ENCODE measurements at places on chromosomes 1 and 21.

DNA sequence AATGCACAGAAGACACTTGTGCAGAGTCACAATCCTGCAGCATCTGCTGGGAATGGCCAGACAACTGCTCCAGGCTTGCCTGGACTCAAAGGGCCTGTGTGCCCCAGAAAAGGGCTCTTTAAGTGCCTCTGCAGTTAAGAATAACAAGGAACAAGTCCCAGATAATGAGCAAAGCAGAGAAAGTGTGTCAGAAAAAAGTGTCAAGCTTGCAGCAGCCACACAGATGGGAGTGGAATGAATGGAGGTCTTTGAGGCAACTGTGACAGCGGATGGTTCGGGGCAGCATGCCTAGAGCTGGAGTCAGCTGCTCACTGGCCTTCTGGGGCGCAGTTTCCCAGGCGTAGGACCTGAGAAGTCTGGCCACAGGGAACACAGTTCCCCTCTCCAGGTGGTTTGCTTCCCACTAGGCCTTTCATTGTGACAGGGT is 5.1 kb downstream of the PARP1 start:
- DNase-seq, result no peak

- no peak for DNase-seq
These were observed 16.4 kb downstream of the HTR1D start for GRCh38 chr1:23200883-23201282.

GRCh38 chr1:6048179-6048867 is 2.6 kb downstream of the KCNAB2 start:
- peak; percentile 57 for DNase-seq

GRCh38 chr1:222843469-222844410 is 28.9 kb downstream of the DISP1 start:
- DNase-seq, result no peak

DNA sequence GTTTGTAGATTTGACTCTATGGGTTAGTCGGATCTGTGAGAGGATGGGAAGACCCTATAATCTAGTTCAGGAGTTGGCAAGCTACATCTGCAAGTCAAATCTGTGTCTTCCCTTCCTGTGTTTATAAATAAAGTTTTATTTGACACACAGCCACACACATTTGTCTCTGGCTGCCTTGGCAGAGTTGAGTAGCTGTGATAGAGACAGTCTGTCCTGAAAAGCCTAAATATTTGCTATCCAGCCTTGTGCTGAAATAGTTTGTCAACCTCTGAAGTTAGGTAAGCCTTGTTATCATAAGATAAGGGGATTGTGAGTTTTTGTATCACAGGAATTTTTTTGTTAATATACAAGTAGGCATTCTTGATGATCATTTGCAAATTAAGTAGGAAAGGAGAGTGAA is 136.8 kb downstream of the NOS1AP start:
- DNase-seq, result no peak

GRCh38 chr1:59427155-59427554 is 130.3 kb downstream of the FGGY start:
- DNase-seq, result no peak

DNA sequence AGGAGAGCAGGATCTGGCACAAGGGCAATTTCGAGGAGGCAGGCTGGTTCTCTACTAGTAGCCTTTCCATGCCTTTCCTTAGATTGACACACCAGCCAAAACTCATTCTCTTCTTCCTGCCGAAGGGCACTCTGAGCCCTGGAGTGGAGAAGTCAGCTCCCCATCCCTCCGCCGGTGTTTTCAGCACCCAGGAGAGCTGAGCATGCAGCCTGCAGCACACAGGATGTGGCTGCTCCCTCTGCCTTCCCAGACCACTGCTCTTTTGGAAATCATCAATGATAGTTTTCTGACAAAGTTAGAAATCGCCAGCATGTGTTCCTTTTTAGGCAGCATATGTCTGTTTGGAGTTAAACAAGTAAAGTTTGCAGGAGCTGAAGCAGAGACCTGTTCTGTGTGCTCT is 11.7 kb downstream of the RNU5D-1 start:
- DNase-seq, result no peak

- no peak for DNase-seq
These were observed 21.0 kb downstream of the YIPF1 start for GRCh38 chr1:53868565-53868964.

GRCh38 chr1:184911103-184911745 is 63.1 kb downstream of the NIBAN1 start:
- no peak for DNase-seq

DNA sequence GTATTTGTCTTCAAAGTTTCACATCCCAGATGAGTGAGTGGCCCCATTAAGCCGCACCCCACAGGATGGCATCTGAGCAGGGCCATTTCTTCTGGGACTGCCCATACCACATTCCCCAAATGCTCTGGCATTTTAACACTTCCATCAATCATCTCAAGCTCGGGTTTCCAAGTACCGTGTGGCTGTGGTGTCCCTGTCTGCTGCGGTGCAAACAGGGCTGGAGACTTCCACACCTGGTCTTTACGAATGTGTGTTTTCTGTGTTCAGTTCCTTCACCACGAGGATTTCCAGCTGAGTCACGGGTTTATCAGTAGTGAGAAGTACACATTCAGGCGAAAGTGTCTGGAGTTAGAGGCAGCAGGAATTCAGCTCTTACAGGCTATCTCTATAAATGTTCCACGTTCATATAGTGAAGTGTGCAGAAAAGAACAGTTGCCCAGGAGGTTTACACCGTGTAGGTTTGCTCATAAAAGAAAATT is 195.2 kb downstream of the RHOU start:
- no peak for DNase-seq

- no peak for DNase-seq
These were observed 85.2 kb downstream of the SDCCAG8 start for GRCh38 chr1:243341074-243341473.

DNA sequence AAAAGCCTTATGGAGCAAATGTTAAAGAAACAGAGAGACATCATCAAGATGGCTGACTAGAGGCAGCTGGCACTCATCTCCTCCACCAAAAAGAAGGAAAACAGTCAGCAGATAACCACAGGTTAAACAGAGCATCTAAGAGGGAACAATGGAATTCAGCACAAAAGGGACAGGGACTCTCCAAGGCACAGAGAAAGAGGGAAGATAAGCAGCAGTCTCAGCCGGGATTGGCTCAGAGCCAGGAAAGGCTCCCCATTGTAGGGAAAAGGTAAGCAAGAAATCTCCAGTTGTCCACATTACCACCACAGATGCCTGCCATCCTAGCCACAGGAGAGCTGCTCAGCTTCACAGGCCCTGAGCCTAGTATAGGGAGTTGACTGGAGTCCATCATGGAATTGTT is 605.5 kb downstream of the SMYD3 start:
- DNase-seq, result no peak

GRCh38 chr1:218659911-218660677 is 315.0 kb downstream of the TGFB2 start:
- DNase-seq, result no peak

DNA sequence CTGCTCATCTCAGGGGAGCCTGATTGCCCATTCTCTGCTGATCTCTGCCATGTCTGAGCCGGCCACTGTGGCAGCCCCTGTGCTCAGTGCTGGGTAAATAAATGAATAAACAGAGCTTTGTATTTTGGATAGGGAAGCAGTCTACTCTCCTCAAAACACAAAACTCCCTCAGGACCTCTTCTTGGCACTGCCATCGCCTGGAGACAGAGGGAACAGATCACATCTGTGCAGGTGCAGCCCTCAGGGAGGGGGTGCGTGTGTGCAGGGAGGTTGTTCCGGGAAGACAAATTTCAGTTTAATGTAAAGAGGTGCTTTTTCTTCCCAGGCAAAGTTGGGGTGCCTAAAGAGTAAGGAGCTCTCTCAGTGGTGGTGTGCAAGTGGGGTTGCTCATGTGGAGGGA is 7.7 kb upstream of the FAM167B start:
- DNase-seq, result peak; percentile 38

DNA sequence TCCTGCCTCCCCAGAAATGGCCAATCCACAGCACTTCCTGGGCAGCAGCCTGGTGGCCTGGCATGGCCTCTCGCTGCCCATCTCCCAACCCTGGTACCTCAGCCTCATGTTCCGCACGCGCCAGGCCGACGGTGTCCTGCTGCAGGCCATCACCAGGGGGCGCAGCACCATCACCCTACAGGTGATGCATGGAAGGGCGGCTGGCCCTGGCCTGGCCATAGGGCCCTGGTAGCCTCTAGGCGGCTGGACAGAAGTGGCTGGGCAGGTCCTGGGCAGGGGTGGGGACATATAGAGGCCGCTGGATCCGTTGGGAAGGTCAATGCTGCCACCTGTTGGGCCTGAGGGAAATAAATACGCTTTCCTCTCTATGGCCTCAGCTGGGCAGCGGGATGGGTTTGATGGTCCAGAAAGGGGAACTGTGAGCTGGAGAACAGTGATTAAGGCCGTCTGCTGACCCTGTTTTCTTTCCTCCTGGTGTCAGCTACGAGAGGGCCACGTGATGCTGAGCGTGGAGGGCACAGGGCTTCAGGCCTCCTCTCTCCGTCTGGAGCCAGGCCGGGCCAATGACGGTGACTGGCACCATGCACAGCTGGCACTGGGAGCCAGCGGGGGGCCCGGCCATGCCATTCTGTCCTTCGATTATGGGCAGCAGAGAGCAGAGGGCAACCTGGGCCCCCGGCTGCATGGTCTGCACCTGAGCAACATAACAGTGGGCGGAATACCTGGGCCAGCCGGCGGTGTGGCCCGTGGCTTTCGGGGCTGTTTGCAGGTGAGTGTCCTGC is 14.4 kb downstream of the CELSR2 start:
- peak; percentile 50 for DNase-seq

DNA sequence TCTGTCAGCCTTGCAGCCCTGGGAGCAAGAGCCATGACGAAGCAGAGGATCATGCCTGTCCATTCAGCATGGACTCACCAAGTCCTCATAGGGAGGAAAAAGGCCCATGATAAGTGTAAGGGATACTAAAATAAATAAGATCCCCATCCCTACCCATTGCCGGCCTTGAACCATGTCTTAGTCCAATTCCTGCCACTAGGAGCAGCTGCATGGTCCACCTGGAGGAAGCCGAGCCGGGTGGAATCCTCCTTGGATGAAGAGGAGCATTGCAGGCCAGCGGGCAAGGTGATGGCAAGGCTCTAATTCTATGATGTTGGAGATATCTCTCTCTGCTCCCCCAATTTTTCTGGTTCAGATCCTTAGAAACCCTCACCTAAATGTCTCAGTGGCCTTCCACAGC is 38.7 kb upstream of the SYT6 start:
- DNase-seq, result no peak

- DNase-seq, result no peak
These were observed 7.7 kb downstream of the AIM2 start for GRCh38 chr1:159068886-159069285.

- no peak for DNase-seq
These were observed 292.8 kb upstream of the B3GALT2 start for GRCh38 chr1:193479187-193479586.

DNA sequence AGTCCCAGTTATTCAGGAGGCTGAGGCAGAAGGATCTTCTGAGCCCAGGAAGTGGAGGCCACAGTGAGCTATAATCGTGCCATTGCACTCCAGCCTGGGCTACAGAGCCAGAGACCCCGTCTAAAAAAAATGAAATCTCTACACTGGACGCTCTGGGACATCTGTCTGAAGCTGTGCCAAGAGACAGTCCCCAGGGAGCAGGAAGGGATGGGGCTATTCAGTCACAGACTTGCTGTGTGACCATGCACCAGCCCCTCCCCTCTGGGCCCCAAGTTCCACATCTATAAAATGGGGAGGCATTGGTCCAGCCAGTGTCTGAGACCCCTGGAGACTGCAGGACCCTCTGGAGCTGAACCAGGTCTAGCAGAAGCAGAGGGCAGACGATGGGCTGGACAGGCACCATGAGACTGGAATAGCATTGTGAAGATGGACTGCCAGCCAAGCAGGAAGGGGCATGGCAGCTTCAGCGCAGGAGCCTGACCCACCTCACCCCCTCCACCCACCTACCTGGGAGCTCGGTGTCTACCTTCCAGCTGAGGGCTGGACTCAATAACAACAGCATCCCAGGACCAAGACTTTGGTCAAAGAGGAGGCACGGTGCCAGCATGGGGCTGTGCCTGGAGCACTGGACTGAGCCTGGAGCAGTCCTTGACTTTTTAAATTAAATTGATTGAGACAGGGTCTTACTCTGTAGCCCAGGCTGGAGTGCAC is 1.4 kb downstream of the TMEM54 start:
- DNase-seq, result no peak

GRCh38 chr1:29317063-29317915 is 81.0 kb downstream of the PTPRU start:
- DNase-seq, result no peak

DNA sequence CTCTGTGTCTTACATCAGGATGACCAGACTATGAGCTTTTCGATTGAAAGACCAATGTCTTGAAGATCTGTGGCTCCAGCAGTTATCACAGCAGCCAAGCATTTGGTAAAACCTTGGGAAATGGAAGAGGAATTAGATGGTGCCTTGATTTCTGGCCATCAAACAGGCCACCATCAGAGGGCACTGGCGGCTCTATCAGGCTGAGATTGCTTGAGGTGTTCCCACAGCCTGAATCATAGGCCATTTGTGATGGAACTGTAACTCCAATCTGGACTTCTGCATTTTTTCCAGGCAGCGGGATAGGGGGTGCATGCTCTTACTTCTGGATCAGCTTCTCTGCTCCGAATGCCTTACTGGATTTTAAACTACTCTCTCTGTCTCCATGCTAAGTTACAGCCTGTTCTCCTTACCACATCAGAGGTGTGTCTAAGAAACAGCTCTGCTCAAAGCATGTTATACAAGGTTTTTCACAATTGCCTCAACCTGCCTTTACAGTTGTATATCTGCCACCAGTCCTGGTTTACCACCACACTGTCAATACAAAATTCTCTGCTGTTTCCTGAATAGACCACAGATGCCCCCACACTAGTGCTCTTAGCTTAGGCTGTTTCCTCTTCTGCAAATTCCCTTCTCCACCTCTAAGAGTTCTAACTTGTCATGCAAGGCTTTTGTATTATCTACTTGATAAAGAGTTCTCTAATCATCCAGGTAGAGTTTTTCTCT is 180.9 kb downstream of the PTGER3 start:
- DNase-seq, result no peak

- DNase-seq, result no peak
These were observed 107.3 kb upstream of the RUNX3 start for GRCh38 chr1:25037174-25038074.

GRCh38 chr1:154943649-154944400 is 7.3 kb upstream of the PMVK start:
- peak; percentile 27 for DNase-seq

- no peak for DNase-seq
These were observed 43.4 kb upstream of the SLC19A2 start for GRCh38 chr1:169529068-169529642.

DNA sequence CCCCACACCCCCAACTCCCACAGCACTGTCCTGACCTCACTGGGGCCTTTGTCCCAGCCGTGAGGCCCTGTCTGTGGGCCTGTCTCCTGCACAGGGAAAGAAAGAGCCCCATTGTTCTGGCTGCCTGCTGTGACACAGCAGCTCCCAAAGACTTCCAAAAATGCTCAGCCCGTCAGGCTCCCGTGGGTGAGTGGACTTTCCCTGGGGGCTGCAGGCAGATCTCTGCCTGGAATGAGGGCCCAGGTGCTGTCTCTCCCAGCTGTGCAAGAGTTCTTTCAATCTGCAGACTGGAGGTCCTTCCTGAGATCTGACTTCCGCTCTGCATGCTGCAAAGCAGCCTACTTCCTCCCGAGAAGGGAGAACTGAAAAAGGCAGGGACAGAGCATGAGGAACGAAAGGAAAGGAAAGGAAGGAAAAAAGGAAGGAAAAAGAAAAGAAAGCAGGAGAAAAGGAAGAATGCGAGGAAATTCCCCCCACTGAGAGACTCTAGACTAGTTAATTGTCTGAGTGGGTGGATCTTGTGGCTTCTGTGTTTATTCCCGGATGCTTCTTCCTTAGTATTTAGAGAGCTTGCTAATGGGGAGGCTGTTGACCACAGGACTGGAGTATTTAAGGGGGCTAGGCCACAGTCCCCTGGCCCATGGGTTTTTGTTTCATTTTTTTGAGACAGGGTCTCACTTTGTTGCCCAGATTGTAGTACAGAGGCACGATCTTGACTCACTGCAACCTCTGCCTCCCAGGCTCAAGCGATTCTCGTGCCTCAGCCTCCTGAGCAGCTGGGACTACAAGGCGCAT is 15.0 kb downstream of the NES start:
- DNase-seq, result no peak

Data from COR-L47 (cell line).